ENCODE measurements at places on chromosomes 4 and X.

DNA sequence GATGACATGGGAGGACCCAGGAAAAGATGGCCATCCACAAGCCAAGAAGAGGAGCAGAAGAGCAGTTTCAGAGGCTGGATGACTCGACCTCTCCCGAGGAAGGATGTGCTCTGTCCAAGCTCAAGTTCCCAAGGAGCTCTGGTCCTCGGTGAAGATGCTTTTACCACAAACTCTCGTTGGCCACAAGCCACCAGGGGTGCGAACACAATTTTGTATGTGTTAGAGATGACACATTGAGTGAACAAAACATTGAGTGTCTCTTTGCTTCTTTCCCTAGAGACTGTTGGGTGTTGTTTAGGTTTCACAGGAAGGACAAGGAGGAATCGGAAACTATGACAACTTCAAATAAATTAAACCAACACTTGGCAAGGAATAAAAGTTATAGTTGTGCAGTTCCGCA lies 26.3 kb downstream of the FGFBP1 start:
- no peak for DNase-seq

DNA sequence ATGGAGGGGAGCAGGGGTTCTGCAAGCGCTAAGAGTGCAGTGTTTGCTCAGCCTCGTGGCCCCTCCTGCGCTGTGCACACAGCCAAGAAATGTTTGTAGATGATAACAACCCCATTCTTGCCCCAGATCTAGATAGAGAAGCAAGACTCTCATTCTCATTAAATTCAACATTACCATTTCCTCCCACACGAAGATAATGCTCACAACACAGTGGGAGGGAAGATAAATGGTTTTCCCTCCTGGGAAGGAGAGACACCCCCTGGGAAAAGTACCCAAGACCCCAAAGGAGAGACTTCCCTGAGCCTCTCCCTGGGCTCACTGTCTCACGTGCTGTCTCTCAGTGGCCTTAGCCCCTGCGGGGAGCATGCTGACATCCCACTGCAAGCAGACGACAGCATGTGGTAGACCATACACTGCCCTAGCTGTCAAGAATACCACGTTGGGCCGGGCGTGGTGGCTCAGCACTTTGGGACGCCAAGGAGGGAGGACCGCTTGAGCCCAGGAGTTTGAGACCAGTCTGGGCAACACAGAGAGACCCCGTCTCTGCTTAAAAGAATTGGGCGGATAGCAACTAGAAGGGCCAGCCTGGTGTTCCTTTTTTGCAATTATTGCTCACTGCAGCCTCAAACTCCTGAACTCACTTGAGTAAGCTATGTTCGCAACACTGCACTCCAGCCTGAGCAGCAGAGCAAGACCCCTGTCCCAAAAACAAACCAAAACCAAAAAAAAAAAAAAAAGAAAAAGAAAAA lies 34.9 kb upstream of the IQSEC2 start:
- no peak for DNase-seq

- DNase-seq, result no peak
Measured at GRCh38 chr4:125096662-125097061, 218.1 kb upstream of the FAT4 start.

- no peak for DNase-seq
Measured at GRCh38 chrX:1476682-1477081, 24.0 kb upstream of the ASMTL start.

- DNase-seq, result no peak
Measured at GRCh38 chr4:23084559-23085248, 392.0 kb downstream of the GBA3 start.

- no peak for DNase-seq
Measured at GRCh38 chrX:104284507-104284906, 29.8 kb upstream of the ESX1 start.

- no peak for DNase-seq
Measured at GRCh38 chrX:77442728-77443127, 4.5 kb upstream of the FGF16 start.

GRCh38 chrX:149512225-149512885 lies 7.2 kb upstream of the IDS start:
- peak; percentile 67 for DNase-seq

- no peak for DNase-seq
Measured at GRCh38 chr4:114562176-114562904, 36.3 kb upstream of the UGT8 start.

DNA sequence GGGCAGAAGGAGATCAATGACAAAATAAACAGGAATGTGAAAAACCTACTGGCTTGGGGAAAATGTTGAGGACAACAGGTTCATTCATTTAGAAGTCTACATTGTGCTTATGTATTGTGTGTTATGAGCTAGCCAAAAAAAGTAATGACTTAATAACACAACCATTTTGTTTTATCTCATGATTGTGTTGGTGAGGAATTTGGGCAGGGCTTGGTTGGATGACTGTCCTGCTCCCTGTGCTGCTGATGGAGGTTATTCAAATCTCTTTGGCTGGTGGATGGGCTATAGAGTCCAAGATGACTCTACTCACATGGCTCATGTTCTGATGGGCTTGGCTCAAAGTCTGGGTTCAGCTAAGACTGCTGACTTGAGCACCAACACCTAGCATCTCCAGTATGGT lies 116.3 kb downstream of the HS3ST1 start:
- no peak for DNase-seq

GRCh38 chr4:86220121-86220520 lies 139.7 kb downstream of the MAPK10 start:
- DNase-seq, result no peak

GRCh38 chr4:128871948-128872347 lies 62.4 kb downstream of the JADE1 start:
- DNase-seq, result no peak

DNA sequence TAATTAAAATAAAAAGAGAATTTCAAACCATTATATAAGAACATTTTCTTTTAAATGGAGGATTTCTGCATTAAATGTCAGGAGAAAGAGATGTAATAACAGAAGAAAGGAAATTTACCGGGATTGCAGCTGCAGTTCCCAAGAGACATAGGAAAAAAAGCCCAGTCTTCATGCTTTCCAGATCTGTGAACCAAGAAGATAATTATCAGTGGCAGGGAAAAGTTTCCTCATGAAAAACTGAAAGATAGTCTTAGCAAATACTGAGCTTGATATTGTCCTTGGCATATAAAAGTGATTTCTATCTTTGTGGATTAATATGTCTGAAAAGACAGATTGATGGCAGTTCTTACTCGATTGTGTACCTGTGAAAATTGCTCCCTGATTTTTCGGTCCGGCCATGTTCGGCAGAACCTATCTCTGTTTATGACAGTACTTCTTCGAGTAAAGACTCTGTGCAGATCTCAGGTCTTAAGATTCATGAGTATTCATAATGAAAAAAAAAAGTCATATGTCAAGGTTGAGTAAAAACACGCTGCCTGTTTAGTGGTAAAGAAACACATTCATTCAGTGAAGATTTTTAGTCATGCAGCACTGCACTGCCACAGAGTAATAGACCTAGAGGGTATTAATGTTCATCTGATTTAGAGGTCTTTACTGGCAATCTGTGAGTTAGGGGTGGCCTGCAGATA lies 29.6 kb downstream of the SPARCL1 start:
- peak; percentile 81 for DNase-seq

DNA sequence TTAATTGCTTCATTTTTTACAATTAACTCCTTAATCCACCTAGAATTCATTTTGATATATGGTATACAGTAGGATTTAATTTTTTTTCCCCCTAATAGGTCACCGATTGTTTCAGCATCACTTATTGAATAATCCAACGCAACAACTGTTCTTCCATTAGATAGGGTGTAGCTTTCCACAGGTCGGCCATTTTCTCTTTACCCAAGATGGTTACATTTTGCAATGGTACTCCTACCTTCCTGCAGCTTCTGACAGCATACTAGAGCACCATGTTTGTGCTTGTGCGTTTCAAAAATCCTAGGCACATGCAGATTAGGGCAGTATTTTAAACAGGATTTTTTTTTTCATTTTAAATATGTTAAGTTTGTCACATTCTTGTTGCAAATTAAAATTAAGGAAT lies 2.3 kb downstream of the LINC00632 start:
- DNase-seq, result no peak

DNA sequence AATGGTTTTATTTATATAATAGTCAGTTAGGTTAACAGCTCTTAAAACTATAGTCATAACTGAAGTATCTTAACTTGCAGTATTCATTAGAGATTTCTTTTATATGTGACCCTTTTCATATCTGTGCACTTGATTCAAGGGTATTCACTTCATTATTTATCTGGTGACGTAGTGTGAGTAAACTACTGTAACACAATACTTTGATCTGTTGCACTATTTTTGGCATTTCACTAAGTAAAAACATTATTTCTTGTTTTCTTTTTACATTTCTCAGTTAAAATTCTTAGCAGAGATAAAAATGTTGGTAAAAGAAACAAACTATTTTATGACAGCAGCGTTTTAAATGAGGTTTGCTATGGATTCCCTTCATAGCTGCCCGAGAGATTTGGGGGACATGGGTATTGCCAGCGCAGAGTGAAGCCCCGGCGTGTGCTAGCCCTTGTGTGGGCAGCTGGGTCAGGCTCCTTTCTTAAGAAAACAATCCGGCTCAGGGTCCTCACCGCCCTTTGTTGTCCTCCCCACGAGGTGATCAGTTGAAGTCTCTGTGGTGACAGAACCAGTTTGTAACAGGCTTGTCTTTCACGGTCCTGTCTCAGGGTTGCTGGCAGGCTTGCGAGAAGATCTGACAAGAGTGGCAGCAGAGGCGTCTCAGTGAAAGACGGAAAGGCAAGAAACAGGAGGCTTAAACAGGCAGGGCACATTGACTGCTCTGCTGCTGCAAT lies 293.4 kb downstream of the BMPR1B start:
- no peak for DNase-seq

DNA sequence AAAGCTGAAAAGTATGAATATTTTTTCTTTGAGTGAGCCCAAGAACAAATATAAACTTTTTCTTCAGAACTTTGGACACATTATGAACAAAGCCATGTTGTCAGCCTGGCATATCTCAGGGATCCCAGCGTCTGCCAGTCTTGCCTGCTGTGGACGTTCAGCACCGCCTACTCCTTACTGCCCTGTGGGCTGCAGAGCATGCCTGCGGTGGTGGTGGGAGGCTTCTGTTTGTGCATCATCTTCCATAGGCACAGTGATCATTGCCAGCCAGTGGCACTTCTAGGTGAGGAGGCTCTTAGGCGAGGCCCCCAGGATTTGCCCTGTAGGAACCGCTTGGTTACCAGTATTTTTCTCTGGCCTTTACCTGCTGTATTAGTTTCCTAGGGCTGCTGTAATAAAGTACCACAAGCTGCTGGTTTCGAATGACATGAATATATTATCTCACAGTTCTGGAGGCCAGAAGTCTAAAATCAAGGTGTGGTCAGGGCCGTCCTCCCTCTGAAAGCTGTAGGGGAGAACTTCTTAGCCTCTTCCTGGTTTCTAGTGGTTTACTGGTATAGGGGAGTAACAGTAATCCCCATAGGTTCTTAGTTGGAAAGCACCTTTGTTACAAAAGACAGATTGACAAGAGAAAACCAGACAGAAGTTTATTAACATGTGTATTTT lies 15.4 kb downstream of the ANXA3 start:
- DNase-seq, result no peak

DNA sequence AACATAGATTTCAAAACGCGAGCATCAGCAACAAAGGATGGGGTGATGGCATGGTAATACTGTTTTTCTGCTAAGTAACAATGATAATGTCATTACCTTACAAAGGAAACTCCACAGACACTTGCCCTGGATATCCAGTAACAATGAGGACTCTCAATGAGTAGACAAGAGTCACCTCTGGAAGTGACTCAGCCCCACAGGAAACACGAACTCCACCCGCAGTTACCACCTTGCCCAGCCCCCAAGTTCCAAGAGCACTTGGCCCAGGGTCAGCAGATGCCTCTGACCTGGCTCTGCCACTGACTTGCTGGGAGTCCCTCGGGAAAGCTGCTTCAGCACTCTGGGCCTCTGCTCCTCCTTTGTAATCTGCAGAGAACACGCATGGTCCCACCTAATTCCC lies 110.3 kb upstream of the MAP3K15 start:
- peak; percentile 77 for DNase-seq

DNA sequence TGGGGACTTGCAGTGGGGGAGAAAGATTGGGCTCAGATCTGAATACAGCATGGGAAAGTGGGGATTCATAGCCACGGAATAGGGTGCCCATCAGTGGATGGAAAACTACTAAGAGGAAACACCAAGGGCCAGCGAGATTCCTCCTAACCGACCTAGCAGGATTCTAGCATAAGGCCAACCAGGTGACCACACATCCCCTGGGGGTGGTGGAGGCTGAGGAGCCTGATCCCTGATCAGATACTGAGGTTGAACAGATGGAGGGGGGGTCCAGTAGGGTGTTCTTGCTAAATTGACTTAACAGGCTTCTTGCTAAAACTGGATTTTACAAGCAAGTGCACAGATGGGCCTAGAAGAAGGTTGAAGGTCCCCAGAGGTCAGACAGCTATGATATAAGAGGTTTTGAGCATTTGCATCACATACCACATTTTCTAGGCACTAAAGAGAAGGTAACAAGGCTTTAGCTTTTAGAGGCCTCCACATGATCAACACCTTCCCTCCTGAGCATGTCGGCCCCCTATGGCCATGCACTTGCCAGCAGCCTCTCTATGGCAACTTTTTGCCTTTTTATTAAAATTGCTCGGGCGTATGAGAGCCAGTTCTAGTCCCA lies 69.1 kb upstream of the PUDP start:
- no peak for DNase-seq

GRCh38 chrX:69614886-69615285 lies 1.0 kb upstream of the EDA start:
- DNase-seq, result no peak

DNA sequence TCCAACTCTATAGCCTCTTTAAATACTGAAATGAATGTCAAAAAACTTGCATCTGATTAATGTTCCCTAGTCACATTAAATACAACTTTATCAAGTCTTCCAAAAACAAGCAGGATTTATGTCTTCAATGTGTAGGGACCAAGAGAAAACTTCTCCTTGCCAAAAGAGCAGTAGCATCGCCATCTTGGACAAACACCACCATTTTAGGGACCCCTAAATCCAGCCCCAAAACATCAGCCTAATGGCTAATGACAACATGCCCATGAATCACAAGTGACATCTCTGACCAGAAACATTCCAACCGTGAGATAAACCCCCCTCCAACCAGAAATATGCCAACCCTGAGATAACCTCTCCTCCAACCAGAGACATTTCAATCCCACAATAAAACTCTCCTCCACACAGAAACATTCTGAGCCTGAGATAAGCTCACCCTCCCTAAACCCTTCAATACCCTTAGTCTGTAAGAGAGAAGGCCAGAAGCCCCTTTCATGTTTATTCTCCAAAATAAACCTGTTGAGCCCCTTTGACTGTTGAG lies 697.4 kb downstream of the TRAM1L1 start:
- no peak for DNase-seq

DNA sequence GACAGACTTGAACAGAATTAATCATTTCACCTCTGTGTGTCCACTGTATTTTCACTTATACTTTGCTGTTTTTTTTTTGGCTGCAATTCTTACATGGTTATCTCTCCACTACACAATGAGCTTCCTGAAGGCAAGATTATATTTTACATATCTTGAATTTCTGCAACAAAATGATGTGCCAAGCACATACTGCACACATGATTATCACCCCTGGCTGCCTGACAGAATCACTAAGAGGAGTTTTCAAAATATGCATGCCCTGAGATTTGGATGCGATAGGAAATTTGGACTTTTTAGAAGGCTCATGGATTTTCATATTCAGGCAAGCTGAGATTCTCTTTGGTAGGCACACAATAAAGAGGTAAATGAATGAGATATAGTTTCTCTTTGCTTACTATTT lies 1162.1 kb upstream of the IGFBP7 start:
- no peak for DNase-seq

- peak; percentile 8 for DNase-seq
Measured at GRCh38 chrX:31423609-31424189, 351.9 kb upstream of the FTHL17 start.
